ENCODE measurements at places on chromosomes 5 and 9. TPM values are rescaled to one million over a fixed set of nuclear protein-coding genes. Genes with fewer than 3 reads are reported as not detected.

GZMA gene
- not detected for total RNA-seq

HRH2 gene
- total RNA-seq, result 0.06 TPM

CCDC171 gene
- total RNA-seq, result 0.58 TPM

UIMC1 gene
- total RNA-seq, result 30.8 TPM

NMUR2 gene
- total RNA-seq, result 0.87 TPM

BNC2 gene
- total RNA-seq, result 19.0 TPM

HSD17B3 gene
- total RNA-seq, result not detected

TMEM252 gene
- total RNA-seq, result not detected

NKD2 gene
- total RNA-seq, result 2.2 TPM

FAM151B gene
- 3.8 TPM for total RNA-seq

LMX1B gene
- 0.10 TPM for total RNA-seq

FAM120AOS gene
- 30.4 TPM for total RNA-seq

C5 gene
- total RNA-seq, result 1.7 TPM

SLC34A1 gene
- not detected for total RNA-seq

UBE2R2 gene
- 49.7 TPM for total RNA-seq

NRARP gene
- 62.5 TPM for total RNA-seq

POU5F2 gene
- total RNA-seq, result 2.7 TPM

- DNase-seq, result no peak
These were observed 788.9 kb upstream of the GRAMD2B start for GRCh38 chr5:125634216-125634835.

GRCh38 chr9:4328723-4329122, 28.9 kb upstream of the GLIS3 start:
- DNase-seq, result no peak

DNA sequence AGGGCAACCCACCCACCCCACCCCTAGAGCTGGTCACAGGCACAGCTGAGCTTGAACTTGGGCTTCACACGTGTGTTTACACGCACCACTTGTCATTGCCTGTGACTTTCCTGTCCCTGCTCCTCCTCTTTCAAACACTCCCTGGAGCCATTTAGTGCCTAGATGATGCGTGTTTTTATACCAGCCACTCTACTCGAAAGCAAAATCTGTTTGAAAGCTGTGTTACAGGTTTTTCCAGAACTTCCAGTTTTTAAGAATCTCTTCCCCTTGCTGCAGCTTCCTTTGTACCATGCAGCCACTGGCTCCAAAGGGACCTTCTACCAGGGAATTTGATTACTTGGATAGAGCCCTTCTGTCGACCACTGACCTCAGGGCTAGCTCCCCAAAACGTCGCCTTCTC, 78.8 kb upstream of the SPRY4 start:
- DNase-seq, result no peak

- DNase-seq, result peak; percentile 82
These were observed 57.3 kb downstream of the GADD45G start for GRCh38 chr9:89661956-89662717.

DNA sequence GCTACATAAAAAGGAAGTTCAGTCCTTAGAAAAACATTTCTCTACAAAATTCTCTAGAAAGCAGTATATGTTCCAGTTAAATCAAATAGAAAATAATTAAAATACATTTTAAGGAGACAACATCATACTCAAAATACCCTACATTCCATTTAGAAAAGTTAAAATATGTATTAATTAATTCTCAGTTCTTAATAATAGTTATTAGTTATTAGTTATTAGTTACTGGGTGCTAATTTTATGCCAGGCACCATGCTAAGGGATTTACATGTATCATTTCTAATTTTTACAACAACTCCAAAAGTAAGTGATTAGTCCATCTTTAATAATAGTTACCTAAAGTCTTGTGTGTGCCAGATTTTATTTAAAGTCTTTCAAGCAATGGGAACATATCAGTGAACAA, 38.0 kb downstream of the FAM114A2 start:
- DNase-seq, result no peak

- DNase-seq, result no peak
These were observed 26.4 kb upstream of the TYRP1 start for GRCh38 chr9:12666813-12667212.

GRCh38 chr5:173706700-173707099, 90.2 kb upstream of the BOD1 start:
- no peak for DNase-seq

GRCh38 chr5:157732596-157733262, 1.5 kb downstream of the THG1L start:
- no peak for DNase-seq

- DNase-seq, result no peak
These were observed 483.4 kb downstream of the ZNF608 start for GRCh38 chr5:124262991-124263571.

DNA sequence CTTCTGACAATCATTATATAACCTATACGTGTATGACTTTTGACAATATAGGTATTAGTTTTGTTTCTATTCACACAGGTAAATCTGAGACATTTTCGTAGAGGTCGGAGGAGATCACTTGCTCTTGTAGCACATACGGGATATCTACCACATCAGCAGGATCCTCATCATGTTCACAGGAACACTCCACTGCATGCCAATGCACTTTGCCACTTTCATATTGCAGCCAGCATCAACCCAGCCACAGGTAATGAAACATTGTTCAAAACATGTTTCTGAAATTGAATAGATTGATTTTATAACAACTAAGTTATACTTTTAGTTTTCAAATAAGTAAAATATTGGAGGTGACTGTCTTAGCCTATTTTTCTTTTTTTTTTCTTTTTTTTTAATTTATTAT, 50.0 kb downstream of the DMXL1 start:
- no peak for DNase-seq

DNA sequence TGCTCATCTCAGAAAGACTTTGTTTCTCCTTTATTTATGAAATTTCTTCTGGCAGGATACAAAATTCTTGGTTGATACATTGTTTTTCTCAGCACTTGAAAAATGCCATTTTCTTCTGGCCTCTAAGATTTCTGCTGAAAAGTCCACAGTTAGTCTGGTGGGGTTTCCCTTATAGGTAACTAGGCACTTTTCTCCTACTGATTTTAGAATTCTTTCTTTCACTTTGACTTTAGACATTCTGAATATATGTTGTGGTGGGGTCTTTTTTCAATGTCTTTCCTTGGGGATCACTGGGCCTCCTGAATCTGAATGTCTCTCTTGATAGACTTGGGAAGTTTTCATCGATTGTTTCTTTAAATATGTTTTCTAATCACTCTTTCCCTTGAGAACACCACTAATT, 79.6 kb downstream of the CETN3 start:
- no peak for DNase-seq

DNA sequence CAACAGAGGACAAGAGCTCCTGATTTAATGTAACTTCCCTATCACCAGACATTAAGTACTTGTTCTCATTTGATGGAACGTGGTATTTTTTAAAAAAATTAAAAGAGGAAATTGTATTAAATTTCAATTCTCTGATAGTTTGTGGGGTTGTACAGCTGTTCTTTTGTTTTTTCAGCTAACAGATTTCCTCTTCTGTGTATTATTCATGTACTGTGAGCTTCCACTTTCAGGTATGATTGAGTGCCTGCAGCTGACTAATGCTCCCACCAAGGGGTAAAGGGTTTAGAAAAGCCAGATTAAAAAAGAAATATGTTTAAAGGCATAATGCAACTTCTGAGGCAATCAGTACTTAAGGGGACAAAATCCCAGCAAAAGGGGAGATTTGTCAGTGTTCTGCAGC, 117.7 kb upstream of the ACTBL2 start:
- DNase-seq, result no peak

DNA sequence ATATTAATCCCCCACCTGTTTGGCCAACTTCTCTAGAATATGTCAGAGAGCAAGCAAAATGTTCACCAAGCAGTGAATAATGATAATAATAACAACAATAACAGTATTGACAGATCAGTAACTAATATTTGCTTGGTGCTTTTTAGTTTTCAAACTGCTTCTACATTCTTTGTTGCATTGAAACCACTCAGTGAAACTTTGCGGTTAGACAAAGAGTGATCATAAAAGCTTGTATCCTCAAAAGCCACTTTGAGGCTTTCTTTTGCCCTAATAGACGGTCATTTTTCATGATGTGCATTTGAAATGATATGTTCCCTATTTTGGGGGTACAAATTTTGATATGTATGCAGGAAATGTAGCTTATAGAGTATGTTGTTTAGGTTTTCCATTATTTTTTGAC, 43.6 kb upstream of the PTGS1 start:
- DNase-seq, result no peak

GRCh38 chr9:132201780-132202703, 40.2 kb downstream of the NTNG2 start:
- DNase-seq, result no peak

DNA sequence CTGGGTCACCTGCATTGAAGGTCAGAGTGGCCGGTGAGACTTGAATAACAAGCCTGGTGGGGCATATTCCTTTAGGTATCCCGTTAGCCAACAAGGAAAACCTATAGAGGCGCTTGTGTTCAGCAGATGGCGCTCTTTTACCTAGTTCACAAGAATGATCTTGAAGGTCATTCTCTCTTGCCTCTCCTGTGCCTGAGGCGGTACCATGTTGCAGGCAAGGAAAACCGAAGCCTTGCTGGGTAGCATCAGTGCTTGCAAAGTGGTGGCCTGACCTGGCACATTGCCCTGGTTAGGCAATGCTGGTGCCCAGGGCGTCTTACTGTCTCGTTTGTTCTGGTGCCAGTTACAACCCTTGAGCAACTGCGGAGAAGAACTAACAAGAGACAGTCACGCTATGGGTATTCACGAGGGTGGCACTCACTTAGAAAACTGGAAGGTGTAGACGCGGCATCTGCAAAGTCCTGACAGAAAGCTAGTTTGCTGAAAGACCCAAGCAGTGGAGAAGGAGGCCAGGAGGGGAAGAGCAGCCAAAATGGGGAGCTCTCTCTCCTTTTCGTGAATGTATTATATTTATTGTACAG, 56.7 kb downstream of the AOPEP start:
- DNase-seq, result no peak

GRCh38 chr5:60690326-60690725, 9.6 kb downstream of the DEPDC1B start:
- no peak for DNase-seq

GRCh38 chr5:116144991-116145390, 60.2 kb downstream of the COMMD10 start:
- no peak for DNase-seq

GRCh38 chr5:59117320-59117719, 534.4 kb downstream of the RAB3C start:
- DNase-seq, result no peak

GRCh38 chr5:59560553-59560952, 333.0 kb downstream of the PDE4D start:
- DNase-seq, result no peak

DNA sequence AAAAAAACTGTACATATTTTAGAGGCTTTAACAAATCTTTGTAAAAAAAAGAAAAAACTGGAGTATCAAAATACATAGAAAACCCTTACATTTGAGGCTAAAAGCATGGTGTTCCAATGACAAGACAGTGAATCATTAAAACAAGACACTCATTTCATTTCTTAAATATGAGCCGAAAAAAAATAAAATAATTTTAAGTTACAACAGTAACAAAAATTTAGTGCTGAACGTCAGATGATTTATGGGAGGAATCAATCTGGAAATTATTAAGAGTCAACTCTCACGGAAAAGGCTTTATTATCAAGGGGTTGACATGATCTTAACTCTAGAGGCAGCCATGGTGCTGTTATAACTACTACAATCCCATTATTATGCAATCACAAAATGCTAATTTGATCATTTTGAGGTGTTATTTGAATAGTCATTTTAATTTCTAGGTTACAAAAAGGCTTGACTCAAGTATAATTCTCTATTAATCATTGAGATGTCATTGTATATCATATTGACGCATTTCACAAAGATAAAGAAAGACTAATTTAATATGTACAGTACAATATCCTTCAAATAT, 51.9 kb downstream of the MAPKAP1 start:
- DNase-seq, result no peak

- no peak for DNase-seq
These were observed 148.7 kb downstream of the LURAP1L start for GRCh38 chr9:12923468-12924009.

DNA sequence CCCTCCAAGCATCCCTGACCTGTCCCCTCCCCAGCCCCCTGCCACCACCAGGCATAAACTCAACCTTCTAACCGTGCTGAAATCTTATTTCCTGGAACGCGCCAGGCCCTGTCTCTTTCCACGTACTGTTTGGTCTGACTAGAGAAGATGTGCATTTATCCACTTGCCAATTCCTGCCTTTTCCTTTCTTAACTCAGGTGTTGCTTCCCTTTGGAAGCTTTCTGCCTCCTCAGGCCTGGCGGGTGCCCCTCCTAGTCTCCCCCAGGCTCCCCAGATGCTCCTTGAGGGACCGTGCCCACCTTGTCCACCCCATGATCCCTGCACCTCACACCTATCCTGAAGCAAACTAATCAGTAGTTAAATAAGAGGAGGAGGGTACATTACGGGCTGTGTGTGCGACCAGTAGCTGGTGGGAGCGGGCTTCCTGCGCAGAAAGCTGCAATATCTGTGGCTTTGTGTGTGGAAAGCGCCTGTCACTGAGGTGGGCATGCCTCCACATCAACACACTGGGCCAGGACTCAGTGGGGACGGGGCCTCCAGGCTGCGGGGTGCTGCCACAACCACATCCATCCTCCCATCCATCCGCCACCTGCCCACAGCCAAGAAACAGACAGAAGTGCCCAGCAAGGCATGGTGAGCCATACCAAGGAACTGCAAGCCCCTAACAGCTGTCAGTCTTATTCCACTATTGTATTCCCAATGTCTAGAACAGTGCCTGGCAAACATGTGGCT, 73.5 kb downstream of the COL23A1 start:
- no peak for DNase-seq

DNA sequence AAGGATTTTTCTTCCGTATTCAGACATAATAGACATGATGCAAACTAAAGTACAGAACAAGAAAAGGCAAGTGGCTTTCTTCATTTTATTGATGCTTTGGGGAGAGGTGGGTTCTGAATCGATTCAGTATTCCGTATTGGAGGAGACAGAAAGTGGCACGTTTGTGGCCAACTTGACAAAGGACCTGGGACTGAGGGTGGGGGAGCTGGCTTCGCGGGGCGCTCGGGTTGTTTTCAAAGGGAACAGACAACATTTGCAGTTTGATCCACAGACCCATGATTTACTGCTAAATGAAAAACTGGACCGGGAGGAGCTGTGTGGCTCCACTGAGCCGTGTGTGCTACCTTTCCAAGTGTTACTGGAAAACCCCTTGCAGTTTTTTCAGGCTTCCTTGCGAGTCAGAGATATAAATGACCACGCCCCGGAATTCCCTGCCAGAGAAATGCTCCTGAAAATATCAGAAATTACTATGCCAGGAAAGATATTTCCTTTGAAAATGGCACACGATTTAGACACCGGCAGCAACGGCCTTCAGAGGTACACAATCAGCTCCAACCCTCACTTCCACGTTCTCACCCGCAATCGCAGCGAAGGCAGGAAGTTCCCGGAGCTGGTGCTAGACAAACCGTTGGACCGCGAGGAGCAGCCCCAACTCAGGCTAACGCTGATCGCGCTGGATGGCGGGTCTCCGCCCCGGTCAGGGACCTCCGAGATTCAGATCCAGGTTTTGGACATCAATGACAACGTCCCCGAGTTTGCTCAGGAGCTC, 551 bp downstream of the PCDHB6 start:
- no peak for DNase-seq

DNA sequence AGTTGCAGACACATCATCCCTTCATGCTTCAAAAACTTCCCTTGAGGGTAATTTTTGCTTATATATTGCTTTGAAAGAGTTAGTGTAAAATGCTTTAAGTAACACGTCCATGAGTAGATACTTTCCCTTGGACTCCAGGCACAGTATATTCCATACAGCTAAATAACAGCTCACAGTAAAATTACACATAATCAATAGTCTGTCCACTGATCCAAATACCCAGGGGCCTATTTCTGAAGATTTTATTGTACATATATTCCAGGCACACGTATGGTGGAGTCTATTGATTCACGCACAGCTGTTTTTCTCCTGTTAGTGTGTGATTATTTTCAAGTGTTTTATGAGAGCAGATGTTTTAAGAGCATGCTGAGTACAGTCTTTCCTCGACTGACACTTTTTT, 223.7 kb upstream of the GRAMD2B start:
- no peak for DNase-seq
